ENCODE measurements at places on chromosomes 13 and 19. TPM values are rescaled to one million over a fixed set of nuclear protein-coding genes. Genes with fewer than 3 reads are reported as not detected.
A peak's percentile ranks its signal among the peaks of the same experiment; 100 is the strongest.

DNA sequence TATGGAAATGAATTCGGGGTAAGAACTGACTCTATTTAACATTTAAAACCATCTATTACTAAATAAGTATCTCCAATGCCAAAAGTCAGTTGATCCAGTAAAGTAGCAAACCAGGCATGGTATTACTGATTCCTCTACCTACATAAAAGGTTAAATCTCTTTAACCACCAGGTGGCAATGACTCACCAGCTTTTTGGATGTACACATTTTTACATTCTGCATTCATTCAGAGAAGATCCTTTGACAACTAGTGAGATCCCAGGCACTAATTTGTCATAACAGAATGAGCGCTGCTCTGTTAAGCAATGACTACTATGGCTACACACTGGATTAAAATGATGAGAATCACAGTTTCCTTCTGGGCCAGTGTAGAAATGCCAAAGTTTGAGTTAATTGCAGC is 329.8 kb upstream of the GPC6 start:
- peak; percentile 5 for DNase-seq

- DNase-seq: no peak
Observed at GRCh38 chr13:102580552-102581169, 16.1 kb upstream of the TPP2 start.

GRCh38 chr19:33798681-33799111 is 2.0 kb downstream of the KCTD15 start:
- no peak for DNase-seq

DNA sequence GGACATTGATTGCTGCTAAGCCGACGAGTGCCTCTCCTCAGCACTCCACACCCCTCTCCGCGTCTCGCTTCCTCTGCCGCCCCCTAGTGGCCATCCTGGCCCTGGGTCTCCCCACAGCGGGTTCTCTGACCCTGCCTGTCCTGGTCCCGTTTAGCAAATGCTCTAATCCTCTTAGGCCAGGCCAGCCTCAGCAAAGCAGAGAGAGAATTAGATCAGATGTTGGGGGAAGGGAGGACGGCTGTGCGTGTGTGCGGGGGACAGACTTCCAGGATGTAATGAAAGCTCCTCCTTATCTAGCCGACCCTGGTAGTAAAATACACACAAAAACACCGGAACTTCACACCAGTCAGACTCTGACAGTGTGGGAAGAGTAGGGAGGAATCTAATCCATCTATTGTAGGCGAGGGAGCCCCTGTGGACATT is 4.5 kb downstream of the TPRX2 start:
- DNase-seq: peak; percentile 55

Gene DKKL1
- polyA plus RNA-seq: 6.2 TPM

- no peak for DNase-seq
Observed at GRCh38 chr19:7628589-7629311, 595 bp downstream of the XAB2 start.

- no peak for DNase-seq
Observed at GRCh38 chr13:31848621-31849020, 109.3 kb downstream of the RXFP2 start.

DNA sequence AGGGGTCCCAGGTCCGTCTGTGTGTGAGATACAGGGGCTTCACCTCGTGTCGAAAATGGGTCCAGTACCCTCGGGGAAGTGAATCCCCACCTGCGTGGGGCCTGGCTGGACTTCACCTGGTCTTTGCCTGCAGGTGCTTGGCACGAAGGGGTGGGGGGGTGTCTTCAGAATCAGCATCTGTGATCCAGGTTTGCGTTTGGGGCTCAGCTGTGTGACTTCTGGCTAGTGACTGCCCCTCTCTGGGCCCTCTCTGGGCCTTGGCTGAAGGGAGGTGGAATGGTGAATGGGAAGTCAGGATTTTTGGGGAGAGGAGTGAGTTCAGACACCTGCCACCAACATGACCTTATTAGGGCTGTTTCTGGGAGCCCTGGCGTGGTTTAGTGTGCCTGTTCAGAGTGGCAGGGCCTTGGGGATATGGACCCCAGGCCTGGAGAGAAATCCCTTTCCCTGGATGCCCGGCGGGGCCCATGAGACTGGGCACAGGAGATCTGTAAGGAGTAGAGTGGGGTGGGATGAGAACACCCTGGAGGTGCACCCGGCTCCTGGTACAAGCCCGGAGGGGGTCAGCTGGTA is 2.7 kb downstream of the CELF5 start:
- no peak for DNase-seq

GRCh38 chr13:83829810-83830209 is 52.5 kb downstream of the SLITRK1 start:
- no peak for DNase-seq

GRCh38 chr19:18795540-18795939 is 4.4 kb upstream of the COMP start:
- DNase-seq: no peak

GRCh38 chr13:41609828-41610227 is 152.5 kb downstream of the RGCC start:
- DNase-seq: no peak

- DNase-seq: no peak
Observed at GRCh38 chr13:100115693-100116254, 26.9 kb downstream of the PCCA start.

Gene HIF3A
- polyA plus RNA-seq: 46.0 TPM

DNA sequence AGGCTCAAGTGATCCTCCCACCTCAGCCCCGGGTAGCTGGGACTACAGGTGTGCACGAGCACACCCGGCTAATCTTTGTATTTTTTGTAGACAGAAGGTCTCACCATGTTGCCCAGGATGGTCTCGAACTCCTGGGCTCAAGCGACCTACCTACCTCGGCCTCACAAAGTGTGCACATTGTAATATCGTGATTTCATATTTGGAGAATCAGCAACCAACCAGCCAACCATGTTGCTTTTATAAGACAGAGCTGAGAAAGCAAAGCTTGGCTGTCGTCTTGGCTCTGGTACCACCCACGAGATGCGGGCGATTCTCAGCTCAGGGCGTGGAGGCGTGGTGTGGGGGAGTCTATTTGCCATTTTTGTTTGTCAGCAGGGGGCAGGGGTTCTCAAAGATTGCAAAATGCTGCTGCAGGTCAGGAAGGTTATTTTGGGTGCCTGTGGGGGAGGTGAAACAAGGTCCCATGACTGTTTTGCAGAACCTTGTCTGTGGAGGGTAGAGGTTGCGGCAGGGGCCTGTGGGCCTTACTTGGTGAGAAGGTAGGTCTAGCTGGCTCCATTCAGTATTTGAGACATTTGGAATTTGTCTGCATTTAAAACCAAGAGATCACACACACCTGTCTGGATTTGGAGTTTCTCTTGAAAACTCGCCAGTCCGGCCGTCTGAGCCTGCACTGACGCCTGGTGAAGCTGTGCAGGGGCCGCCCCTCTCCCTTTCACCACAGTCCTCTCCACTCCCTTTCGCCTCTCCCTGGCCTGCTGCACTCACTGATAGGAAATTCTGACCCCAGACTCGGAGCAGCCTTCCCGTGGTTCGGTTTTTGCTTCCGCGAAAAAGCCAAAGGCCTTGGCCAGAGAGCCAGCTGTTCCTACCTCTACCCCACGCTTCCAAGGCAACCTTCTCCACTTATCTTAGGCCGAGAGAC is 15.4 kb downstream of the TNFAIP8L1 start:
- DNase-seq: no peak

Gene LGALS7B
- 1.8 TPM for polyA plus RNA-seq

GRCh38 chr19:1354970-1355567 is 28.6 kb upstream of the NDUFS7 start:
- no peak for DNase-seq

GRCh38 chr13:51523082-51523518 is 61.2 kb upstream of the WDFY2 start:
- no peak for DNase-seq

- DNase-seq: no peak
Observed at GRCh38 chr13:92255526-92255925, 857.1 kb downstream of the GPC5 start.

DNA sequence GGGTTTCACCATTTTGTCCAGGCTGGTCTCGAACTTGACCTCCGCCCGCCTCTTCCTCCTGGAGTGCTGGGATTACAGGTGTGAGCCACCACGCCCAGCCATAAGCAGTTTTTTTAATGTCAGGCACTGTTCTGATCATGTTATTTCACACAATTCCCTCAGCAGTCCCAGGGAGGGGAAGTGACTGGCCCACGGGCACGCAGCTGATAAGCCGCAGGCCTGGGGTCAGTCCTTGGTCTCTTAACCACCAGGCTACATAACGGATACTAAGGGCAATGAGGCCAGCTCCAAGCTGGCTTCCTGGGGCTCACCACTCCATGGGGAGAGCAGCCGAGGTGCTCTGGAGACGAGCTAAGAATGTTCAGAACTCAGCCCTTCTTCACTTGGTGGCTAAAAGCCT is 13.5 kb downstream of the BRSK1 start:
- DNase-seq: no peak

- DNase-seq: peak; percentile 43
Observed at GRCh38 chr13:113122550-113123225, at the start of gene F10. F10 (plus strand) TSS chr13:113122799; CDS start chr13:113122856, 57 bp downstream.

DNA sequence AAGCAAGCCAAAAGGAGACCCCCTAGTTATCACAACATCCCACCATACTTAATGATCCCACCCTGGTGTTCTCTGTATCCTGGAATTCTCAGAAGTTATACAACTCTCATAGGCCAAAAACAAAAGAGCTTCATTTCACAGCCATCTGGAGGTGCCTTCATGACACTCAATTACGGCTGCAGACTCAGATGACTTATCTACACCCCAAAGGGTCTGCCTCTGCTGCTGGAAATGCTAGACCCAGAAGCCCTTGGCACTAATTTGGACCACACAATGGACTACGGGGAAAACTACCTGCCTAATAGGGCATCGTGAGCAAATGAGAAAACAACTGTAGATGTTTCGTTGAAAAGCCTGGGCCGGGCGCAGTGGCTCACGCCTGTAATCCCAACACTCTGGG is 40.2 kb downstream of the BRD4 start:
- DNase-seq: no peak

DNA sequence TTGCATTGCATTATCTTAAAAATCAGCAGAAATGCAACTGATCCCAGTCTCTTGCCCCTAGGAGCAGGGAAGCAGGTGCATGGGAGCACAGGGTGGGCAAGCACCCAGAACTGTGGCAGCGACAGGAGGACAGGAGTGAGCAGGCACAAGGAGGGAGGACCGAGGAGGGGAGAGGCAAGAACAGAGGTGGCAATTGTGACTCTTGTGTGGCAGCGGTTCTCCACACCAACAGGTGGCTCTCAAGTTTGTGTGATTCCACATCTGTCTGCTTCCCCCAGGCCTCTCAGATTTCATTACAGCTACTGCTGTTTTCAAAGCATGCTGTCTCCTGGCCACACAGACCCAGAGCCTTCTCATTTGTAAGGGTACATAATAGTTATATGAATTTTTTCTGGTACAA is 108.5 kb downstream of the STK24 start:
- DNase-seq: no peak

DNA sequence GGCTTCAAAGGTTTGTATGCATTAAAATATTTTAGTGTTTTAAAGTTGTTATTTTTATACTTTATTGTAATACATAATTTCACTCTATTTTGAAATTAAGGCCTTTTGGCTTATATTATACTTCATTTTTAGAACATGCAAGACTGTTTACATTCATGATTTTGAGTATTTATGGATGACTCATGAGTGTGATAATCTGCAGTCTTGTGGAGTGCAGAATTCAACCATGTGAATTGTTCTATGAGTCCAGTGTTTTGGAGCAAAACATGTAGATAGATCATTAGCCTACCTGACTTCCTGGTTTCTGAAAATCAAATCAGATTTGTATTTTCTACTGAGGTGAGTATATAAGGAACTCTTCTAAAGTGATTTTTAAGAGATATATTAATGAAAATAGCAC is 241.8 kb downstream of the PCCA start:
- no peak for DNase-seq

- no peak for DNase-seq
Observed at GRCh38 chr13:40440990-40441820, 225.2 kb downstream of the FOXO1 start.

- no peak for DNase-seq
Observed at GRCh38 chr13:65036999-65037398, 2193.1 kb downstream of the PCDH9 start.

GRCh38 chr13:21238267-21238666 is 61.8 kb downstream of the MRPL57 start:
- no peak for DNase-seq

DNA sequence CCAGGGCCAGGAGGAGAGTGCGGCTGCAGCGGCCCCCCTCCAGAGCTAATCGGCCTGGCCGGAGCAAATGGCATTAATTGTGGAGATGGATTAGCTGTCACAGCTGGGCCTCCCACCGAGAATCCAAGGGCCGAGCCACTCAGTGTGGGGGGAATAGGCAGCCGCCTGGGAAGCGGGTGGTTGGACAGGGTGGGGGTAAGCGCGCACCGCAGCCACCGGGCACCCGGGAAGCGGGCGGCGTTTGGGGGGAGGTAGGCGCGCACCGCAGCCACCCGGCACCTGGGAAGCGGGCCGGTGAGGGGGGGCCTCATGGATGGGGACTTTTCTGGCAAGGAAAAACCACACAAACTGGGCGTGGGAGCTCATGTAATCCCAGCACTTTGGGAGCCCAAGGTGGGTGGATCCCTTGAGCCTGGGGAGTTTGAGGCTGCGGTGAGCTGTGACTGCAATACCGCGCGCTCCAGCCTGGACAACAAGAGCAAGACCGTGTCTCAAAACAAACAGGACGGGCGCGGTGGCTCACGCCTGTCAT is 9.7 kb downstream of the R3HDM4 start:
- no peak for DNase-seq

Gene RXFP2
- 9.2 TPM for polyA plus RNA-seq

Gene FUT6
- 11.7 TPM for polyA plus RNA-seq

GRCh38 chr13:75715601-75716523 is 79.7 kb downstream of the LMO7 start:
- no peak for DNase-seq

DNA sequence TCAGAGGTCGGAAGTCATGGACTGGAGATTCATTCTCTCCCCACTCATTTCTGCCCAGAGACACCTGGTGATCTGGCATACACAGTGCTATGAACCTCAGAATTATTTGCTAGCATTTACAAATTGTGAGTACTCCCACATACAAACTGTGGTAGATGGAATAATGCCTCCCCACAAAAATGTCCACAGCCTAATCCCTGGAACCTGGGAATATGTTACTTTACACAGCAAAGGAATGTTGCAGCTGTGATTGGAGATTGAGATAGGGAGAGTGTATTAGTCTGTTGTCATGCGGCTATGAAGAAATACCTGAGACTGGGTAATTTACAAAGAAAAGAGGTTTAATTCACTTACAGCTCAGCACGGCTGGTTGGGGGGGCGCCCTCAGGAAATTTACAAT is 3.1 kb upstream of the UQCRFS1 start:
- no peak for DNase-seq

GRCh38 chr13:29535663-29536655 is 59.5 kb downstream of the SLC7A1 start:
- DNase-seq: no peak

Gene IRGC
- polyA plus RNA-seq: not detected

Gene ZNF20
- 7.8 TPM for polyA plus RNA-seq

DNA sequence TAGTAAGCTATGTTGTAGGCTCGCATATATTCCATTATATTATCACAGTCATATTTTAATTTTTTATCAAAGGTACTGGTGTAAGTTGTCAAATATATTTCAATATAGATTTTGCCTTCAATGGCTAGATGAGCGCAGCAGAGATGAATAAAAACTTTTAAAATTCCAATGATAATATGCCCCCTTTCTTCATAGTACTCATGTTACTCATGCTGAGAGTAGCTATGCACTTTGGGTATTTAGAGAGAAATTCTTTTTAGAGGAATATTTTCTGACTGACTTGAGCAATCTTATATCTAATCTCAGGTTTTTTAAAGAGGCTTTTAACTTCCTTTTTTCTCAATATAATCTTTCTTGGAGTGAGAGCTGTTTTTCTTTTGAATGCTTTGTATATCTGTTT is 11.4 kb downstream of the ZNF254 start:
- DNase-seq: no peak

Gene GJB6
- 2.5 TPM for polyA plus RNA-seq
